Stimulated activated CD8-positive, alpha-beta memory T cell treated with anti-CD3 and anti-CD28 coated beads, Interleukin-12 subunit alpha, Interleukin-12 subunit beta, amount 100 ng/mL, for 4 hours (primary cell): ENCODE measurements at places on chromosomes 7 and 10.

GRCh38 chr10:78973901-78974616, 94.7 kb upstream of the ZMIZ1 start:
- no peak for DNase-seq

DNA sequence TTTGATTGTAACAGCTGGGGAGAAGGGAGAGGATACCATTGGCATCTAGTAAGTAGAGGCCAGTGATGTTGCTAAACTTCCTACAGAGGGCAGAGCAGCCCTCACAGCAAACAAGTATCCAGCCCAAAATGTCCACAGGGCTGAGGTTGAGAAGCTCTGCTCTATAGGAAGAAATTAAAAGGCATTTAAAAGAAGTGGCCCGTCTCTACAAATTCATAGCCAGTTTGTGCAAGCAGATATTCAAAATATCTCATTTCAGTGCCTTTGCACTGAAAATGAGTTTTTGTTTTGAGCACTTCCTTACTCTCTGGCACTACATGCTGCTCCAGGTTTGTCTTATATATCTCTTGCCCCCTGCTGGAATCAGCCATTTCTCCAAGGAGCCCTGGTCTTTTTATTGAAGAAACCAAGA, 330.0 kb downstream of the BBS9 start:
- DNase-seq = no peak

- no peak for DNase-seq
Measured at GRCh38 chr10:103021900-103022293, 103.8 kb downstream of the CNNM2 start.

GRCh38 chr10:50679149-50679548, 55.4 kb upstream of the SGMS1 start:
- no peak for DNase-seq

GRCh38 chr7:49852619-49853462, 79.4 kb downstream of the VWC2 start:
- DNase-seq = no peak

DNA sequence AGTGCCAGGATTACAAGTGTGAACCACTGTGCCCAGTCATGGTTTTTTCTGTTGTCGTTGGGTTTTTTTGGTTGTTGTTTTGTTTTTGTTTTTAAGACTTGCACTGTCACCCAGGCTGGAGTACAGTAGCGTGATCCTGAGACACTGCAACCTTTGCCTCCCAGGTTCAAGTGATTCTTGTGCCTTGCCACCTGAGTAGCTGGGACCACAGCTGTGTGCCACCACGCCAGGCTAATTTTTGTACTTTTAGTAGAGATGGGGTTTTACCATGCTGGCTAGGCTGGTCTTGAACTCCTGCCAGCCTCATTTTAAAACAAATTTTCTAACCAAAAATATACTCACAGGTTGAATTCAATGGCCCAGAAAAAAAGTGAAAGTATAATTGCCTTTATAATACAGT, 174.1 kb downstream of the AHR start:
- DNase-seq = no peak

DNA sequence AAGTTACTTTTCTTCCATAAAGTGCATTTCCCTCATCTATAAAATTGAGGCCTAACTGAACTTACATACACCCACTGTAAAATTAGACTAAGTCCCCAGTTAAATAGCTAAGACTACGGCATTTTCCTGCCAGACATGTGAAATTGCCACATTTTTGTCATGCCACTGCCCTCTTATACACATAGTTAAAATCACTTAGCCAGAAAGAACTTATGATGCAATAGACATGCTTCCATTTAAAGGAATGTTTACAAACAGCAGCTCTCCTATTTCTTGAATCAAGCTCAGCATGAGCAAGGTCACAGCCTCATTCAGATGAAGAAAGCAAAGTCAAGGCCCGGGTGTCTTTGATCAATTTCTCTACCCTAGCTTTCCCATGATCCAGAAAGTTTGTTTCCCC, 175.7 kb downstream of the LRRN3 start:
- no peak for DNase-seq

DNA sequence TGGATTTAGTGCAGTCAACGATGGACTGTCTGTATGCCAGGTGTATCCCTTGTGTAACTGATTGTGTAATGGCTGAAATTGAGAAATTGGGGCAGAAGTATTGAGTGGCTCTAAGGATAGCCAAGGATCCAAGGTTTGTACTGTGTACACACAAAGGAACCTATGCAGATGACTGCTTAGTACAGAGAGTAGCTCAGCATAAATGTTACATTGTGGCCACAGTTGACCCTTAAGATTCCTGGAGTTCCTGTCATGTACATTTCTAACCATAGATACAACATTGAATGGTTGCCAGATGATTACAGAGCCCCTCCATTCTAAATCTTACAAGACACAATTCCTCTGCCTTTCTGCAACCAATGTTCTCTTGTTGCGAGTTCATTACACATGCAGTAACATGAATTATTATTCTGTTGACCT, 25.3 kb downstream of the CCDC126 start:
- DNase-seq = no peak
